ENCODE measurements at places on chromosomes 5 and 9.
A peak's percentile ranks its signal among the peaks of the same experiment; 100 is the strongest.

GRCh38 chr9:134422301-134423090 lies 96.2 kb downstream of the RXRA start:
- DNase-seq, result peak; percentile 95

- no peak for DNase-seq
These were observed 26.4 kb downstream of the TBC1D2 start for GRCh38 chr9:98229090-98229395.

DNA sequence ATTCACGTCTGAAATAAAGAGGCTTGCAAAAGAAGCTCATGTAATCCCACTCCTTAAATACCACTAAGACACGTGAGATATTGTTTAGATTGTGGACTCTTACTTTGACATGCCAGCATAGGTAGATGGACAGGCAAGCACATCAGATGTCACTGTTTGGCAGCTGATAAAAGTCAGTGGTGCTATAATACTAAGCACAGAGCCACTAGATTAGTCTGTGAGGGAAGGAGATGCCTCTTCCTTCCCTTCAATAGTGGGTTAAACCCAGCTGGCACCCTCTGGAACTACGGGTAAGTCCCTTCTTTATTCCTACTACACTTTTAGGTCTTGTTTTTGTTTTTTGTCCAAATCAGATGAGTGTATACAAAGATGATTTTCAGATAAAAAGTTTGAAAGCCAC lies at the start of gene MYOT:
TSS of gene MYOT (plus strand) at position 197 of the 400 bp plus-strand sequence. CDS start 2,792 bp downstream, outside the sequence.
- DNase-seq, result no peak

- no peak for DNase-seq
These were observed 116.2 kb downstream of the ROR2 start for GRCh38 chr9:91833878-91834255.

DNA sequence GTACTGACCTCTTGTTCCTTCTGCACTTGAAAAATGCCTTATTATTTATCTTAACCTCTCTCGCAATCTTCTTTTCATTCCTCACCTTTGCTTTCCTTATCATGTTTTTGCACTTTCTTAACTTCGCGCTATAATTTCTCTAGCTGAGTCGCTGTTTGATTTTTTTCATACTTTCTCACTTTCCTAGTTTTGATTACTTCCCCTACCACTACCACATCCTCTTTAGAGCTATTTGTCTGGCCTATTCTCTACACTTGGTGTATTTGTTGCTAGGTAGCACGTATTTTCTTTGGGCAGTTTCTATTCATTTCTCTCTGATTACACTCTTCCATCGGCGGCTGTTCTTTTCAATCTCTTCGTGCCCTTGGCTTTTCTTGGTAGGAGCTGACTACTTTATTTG lies 611.8 kb downstream of the BNC2 start:
- DNase-seq, result no peak
